Ammon's horn (tissue), 1 donor: ENCODE measurements at places on chromosomes 5 and 9.

GRCh38 chr5:151607304-151607703 is 16.2 kb upstream of the FAT2 start:
- DNase-seq: no peak

GRCh38 chr9:515665-516064 is 301.0 kb downstream of the DOCK8 start:
- DNase-seq: no peak

DNA sequence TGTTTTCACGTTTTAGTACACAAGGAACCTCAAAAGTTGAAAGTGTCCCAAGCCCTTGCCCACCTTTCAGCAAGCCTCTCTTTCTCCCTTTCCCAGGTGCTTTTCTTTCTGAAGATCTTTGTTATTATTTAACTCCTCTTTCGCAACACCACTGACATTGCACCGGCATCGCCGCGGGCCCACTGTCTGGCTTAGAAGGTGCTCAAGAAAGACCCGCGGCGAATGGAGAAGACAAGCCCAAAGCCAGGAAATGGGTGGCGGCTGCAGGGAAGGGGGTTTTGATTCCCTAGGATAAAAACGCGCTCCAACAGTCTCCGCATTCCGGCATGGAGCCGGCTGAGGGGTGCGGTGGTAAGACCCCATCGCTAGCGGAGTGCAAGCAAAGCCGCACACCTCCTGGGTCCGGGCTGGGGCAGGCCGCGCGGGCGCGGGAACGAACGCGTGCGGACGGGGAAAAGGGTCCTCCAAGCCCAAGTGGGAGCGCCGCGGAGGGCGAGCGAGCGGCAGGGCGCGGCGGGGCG is 404 bp upstream of the AFAP1L1 start:
- no peak for DNase-seq

GRCh38 chr5:622359-622758 is 10.2 kb downstream of the CEP72 start:
- no peak for DNase-seq

DNA sequence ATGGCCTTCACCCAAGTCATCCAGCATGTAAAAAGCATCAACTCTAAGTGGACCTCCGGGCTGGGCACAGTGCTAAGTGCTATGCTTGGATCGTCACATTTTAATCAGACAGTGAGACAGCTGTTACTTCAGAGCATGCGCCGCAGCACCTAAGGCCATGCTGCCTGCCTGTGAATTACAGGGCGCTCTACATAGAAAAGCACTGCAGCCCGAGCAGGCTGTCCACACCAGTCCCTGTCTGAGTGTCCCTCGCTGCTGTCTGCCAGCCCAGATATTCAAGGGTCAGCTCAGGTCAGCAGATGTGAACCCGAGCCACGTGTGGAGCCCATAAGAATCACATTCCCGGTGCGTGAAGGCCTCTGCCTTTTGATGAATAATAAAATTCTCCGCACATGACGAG is 37.1 kb downstream of the AK8 start:
- no peak for DNase-seq

GRCh38 chr9:121545875-121546423 is 46.3 kb upstream of the GGTA1 start:
- DNase-seq: peak; percentile 95
